NCI-H2171 (cell line): ENCODE measurements at places on chromosomes 7 and 10.

DNA sequence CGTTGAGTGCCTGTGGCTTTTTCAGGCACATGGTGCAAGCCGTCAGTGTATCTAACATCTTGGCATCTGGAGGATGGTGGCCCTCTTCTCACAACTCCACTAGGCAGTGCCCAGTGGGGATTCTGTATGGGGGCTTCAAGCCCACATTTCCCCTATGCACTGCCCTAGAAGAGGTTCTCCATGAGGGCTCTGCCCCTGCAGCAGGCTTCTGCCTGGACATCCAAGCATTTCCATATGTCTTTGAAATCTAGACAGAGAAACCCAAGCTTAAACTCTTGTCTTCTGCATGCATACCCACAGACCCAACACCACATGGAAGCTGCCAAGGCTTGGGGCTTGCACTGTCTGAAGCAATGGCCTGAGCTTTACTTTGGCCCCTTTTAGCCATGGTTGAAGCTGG lies 146.4 kb downstream of the ARL4A start:
- DNase-seq, result no peak

DNA sequence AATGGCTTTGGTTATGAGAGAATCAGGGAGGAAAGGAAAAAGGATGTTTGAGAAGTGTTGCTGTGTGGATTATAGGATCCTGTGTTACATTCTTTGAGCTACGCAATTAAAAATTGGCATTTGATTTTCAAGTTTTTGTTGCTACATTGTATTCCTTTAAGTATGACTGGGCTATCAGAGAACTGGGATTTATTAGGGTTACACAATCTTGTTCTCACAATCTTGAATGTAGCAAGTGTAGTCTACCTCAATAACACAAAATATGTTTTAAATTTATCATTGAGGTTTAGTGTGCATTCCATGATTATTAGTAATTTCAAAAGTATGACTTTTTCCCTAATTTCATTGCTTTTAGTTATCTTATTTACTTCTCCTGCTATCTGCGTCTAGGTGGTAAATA lies 113.9 kb downstream of the CACNB2 start:
- DNase-seq, result no peak

DNA sequence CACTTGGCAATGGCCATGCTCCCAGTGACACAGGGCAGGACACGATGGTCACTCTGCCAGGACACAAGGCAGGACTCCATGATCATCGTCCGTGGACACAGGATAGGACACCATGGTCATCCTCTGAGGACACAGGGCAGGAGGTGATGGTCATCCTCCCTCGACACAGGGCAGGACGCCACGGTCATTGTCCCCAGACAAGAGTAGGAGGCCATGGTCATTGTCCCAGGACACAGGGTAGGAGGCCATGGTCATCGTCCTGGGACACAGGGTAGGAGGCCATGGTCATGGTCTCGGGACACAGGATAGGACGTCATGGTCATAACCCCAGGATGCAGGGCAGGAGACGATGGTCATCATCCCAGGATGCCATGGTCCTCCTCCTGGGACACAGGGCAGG lies 289.2 kb downstream of the TCERG1L start:
- DNase-seq, result no peak

- DNase-seq, result no peak
Measured at GRCh38 chr7:51249187-51249945, 67.2 kb downstream of the COBL start.

GRCh38 chr7:68441645-68442044 lies 1156.6 kb upstream of the AUTS2 start:
- no peak for DNase-seq

GRCh38 chr10:119166564-119166963 lies 1.1 kb upstream of the SFXN4 start:
- DNase-seq, result no peak

DNA sequence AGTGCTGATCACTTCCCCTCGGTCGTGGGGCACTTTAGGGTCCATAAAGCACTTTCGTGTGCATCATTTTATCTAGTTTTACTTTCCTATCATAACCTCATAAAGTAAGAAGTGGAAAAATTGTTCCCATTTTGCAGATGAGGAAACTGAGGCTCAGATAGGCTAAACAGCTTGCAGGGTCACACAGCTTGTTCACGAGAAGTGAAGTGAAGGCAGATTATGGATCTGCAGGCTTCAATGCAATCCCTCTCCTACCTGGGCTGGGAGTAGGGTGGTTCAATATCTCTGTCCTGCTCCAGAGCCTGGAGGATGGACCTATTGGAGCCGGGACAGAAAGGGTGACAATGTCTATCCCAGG lies 10.8 kb upstream of the ZNF467 start:
- no peak for DNase-seq

DNA sequence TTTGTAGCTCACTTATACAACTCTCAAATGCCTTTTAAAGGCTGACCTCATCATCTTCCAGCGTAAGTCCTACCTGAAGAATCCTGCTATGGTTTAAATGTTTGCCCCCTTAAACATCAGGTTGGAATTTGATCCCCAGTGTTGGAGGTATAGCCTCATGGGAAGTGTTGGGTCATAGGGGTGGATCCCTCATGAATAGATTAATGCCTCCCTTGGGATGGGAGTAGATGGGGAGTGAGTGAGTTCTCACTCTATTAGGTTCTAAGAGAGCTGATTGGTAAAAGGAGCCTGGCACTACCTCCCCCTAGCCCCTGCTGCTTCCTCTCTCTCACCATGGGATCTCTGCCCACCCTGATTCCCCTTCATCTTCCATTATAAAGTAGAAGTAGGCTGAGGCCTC lies 285.6 kb downstream of the FZD1 start:
- DNase-seq, result no peak
